ENCODE measurements at places on chromosomes 3 and 15.

DNA sequence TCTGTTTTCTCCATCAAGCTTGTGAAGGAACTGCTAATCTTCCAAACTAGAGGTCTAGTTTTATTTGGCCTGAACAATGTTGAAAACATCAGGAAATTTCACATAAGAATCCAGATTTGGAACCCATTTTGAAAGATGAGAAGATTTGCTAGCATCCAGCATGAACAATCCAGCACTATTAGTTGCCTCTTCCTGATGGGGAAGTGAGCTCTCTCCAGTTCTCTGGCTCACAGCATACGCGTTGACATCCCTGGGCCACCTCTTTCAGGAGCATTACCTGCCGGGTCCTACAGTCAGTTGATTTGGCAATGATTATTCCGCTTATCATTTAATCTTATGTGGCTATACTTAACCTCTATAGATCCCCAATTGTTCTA lies 10.9 kb downstream of the GPR87 start:
- DNase-seq = no peak

DNA sequence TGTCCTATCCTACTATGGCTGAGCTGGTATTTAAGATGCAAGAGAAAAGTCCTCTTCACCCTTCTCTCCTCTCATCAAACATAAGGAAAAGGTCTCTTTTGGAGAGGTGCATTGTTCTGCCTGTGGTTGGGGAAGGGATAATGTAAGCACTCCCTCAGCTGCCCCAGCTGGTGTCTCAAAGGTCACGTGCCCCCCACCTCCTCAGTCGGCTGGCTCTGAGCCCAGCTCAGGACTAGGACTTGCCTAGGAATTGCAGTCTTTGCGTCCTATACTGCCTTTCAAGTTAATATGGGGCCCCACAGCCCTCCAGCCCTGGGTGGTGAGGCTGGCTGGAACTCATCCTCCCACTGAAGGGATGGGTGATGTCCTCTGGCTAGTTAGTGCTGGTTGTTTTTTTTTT lies 29.7 kb downstream of the OR4F15 start:
- no peak for DNase-seq

DNA sequence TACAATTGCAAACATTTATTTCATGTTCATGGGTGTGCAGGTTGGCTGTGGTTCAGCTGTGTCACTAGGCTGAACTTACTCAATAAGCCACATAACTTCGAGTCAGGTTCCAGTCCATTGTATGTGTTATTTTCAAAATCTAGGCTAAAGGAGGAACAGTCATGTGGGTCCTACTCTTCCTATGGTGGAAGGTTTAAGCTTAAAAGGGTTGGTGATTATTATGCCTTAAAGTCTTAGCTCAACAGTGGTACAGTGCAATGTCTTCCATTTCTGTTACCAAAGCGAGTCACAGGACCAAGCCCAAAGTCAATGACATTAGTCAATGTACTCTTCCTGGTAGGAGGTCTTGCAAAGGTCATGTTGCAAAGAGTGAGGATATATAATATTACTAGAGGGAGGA lies 78.2 kb downstream of the ATG7 start:
- DNase-seq = no peak

- DNase-seq = no peak
Measured at GRCh38 chr3:124587053-124587408, 143.2 kb upstream of the UMPS start.

DNA sequence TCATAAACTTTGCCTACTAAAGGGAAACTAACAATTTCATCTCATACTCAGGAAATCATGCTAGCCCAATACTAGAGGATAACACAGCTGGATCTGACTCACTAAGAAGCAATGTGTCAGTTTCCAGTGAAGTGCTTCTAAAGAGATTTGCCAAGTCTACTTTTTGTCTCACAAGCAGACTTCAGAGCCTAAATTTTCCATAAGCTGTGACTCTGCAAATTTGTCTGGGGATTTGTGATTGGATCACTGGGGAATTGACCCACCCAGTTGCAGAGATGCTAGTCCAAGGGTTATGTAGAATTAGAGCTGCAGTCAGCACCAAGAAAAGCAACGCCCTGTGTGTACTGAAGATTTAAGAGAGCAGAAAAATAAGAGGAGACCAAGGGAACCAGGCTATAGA lies 647.1 kb downstream of the NTRK3 start:
- DNase-seq = no peak

- DNase-seq = no peak
Measured at GRCh38 chr3:60269377-60269776, 981.9 kb downstream of the FHIT start.

DNA sequence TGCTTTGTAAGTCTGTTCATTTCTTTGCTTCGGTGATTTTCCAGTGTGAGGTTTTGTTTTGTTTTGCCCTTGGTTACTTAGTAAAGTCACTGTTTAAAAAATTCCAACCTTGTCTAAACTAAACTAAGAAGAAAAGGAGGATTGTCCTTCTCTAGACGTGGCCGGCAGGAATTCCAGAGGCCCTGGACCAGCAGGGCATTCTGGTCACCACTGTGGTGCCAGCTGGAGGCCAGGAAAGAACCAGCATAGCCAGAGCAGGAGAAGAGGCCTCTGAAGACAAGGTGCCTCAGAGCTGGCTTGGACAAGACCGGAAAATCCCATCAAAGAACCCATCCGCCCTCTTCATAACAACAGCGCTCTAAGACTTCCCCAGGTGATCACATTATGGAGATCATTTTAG lies 8.2 kb downstream of the PLOD2 start:
- no peak for DNase-seq

DNA sequence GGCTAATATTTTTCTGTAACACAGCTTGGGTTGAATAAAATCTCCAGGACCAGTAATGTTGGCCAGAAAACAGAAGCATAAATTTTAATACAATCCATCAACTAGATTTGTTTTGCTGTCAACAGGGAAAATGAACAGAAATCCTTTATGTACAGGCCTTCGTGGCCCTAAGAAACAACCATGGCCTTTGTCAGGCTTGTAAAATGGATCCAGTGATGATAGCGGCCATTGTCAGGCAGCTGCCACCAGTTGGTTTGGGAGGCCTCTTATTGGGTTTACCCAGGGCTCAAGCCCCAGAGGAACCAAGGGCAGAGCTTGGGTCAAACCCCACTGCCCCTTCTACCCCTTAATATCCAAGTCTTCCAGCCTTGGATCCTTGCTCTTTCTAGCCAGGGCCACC lies 5.6 kb upstream of the FYCO1 start:
- no peak for DNase-seq

- DNase-seq = no peak
Measured at GRCh38 chr3:192229866-192230265, 497.5 kb downstream of the FGF12 start.

DNA sequence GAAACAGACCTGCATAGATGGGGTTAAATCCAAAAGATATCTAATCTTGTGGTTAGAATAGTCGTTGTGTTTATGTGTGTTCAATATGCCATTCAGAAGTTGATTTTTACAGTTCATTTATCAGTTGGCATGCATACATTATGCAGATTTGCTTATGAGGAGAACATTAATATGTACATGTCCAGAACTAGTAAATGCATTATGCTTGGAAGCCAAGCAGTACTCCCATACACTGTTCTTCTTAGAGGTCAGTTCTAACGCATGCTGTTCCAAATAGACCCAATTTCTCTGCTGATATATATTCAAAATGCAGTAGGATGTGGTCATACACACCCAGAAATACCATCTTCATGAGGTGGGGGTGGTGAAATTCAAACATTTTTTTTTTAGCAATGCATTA lies 956 bp downstream of the FGF12 start:
- DNase-seq = no peak

GRCh38 chr15:93378558-93378957 lies 289.5 kb upstream of the RGMA start:
- no peak for DNase-seq

DNA sequence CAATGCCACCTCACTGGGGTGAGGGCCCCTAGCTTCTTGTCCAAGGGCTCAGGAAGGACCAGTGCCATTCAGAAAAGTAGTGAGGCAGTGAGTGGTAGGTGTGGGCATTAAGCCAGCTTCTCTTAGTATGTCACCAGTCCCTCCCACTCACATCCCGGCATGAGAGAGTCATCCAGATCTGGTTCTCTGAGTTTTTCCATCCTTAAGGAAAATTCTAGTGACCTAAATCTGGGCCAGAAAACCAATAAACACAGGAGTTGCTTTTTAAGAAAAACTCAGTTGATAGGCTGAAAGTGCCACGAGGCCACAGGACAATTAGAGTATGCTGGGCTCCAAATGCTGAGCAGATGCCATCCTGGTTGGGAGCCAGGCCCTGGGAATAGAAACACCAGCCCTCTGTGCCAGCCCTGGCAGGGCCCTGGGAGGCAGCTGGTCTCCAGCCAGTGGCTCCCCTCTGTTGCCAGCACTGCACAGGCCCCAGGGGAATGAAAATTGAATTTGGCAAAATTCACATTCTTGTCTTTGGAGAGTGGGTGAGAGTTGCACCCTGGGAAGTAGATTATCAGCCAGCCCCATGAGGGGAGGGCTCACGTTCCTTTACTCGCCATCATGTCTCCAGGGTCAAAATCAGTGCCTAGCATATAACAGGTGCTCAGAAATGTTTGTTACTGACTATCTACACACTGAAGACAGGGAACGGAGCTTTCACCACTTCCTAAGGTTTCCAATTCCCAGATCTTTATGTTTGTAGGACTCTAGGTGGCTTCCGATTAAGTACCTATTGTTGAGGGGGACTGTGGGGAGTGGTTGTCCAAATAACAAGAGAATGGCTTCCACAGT lies 52.8 kb downstream of the FAM43A start:
- no peak for DNase-seq

- no peak for DNase-seq
Measured at GRCh38 chr3:26281284-26281985, 341.1 kb upstream of the LRRC3B start.

DNA sequence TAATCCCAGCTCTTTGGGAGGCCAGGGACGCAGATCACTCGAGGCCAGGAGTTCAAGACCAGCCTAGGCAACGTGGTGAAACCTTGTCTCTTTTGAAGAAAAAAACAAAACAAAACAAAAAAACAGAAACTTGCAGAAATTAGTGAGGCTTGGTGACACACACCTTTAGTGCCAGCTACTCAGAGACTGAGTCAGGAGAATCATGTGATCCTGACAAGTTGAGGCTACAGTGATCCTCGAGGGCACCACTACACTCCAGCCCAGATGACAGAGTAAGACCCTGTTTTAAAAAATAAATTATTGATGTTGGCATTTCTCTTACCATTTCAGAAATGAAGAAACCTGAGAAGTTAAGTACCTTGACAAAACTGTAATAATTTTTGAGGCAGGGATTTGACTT lies 44.6 kb upstream of the CCNB2 start:
- DNase-seq = no peak

GRCh38 chr3:129085818-129086217 lies 25.2 kb downstream of the GP9 start:
- DNase-seq = no peak

- DNase-seq = no peak
Measured at GRCh38 chr3:15576475-15576874, 24.9 kb downstream of the HACL1 start.

DNA sequence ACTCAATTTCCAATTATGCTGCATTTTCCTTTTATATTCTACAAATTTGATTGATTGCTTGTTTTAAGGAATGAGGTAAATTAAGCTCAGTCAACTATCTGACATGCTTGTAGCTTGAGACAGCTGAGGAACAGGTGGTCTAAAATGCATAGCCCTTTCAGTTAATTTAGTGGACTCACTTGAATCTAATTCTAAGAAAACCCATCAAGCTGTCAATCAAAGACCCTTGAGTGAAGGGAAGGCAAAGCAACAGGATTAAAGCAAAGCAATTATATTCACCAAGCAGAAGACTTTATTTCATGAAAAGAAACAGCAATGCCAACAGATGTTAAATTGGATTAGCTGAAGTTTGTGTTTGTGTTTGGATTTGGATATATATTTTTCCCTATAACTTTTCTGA lies 228.5 kb downstream of the ARPP21 start:
- no peak for DNase-seq

- DNase-seq = no peak
Measured at GRCh38 chr3:31086698-31087097, 192.2 kb upstream of the GADL1 start.

- DNase-seq = no peak
Measured at GRCh38 chr3:149131589-149131988, 2.2 kb downstream of the HPS3 start.

DNA sequence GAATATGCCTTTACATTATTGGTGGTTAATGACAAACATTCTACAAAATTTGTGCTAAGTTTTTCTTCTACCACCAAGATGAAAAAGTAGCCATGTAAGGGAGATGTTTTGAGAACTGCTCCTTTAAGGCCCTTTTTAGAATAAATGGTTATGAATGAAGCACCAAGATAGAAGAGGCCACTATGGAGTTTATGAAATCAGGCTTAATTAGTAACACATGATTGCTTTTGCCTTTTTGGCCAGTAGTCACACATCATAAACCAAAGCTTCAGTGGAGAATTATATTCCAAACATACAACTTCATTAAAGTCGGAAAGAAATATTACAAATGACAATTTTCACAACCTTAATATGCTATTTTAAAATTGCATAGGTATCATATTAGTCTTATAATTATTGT lies 331.7 kb downstream of the RBMS3 start:
- no peak for DNase-seq

DNA sequence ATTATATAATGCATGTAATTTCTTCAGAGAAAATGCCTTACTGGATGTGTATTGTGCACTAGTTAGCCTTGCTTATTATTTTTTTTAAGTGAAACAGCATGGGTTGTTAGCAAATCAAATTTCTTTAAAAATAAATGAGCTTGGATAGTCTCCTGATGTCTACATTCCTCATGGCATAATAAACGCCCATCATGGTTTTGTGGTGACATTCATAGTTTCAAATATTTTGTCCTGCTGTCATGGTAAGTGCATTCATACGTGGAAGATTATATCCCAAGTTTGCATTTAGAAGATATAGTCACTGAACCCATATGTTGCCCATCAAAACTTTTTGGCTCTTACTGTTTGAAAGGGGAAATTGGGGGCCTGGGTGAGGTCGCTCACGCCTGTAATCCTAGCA lies 130.7 kb downstream of the ALCAM start:
- no peak for DNase-seq

DNA sequence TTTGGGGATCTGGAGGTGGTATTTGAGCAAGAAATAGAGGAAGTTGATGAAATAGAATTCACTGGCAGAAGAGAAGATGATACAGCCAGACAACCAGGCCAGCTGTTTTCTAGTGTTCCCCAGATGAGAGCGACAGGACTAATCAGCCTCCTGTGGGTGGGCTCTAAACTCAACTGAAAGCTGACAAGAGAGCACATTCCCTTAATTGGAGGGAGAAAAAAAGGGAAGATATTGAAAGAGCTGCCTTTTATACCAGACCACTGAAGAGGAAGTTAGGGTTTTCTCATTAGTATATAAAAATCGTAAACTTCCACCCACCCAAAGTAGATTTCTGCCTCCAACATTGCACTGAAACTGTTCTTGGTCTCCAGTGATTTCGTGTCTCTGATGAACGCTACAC lies 6.5 kb upstream of the TM4SF19 start:
- DNase-seq = no peak

DNA sequence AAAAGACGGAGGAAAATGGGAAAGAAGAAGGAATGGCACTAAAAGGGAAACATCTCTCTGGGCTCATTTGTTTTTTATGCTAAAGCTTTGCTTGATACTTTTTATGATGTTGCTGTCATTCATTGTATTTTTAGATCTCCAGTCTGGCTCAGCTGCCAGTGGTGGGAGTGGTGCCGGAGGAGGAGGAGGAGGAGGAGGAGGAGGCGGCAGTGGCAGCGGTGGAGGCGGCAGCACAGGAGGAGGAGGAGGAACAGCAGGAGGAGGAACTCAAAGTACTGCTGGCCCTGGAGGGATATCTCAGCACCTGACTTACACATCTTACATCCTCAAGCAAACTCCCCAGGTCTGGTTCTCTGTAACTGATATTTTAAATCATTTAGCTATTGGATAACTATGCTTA lies 49.6 kb downstream of the MAP6D1 start:
- no peak for DNase-seq

- no peak for DNase-seq
Measured at GRCh38 chr15:60674704-60675395, 195.9 kb upstream of the ICE2 start.

Data from activated CD4-positive, alpha-beta T cell treated with anti-CD3 and anti-CD28 coated beads for 24 hours (primary cell).